ENCODE measurements at places on chromosomes 1 and 21. TPM values are rescaled to one million over a fixed set of nuclear protein-coding genes. Genes with fewer than 3 reads are reported as not detected.

- no peak for DNase-seq
Observed at GRCh38 chr1:170153417-170153816, 7.7 kb downstream of the NTMT2 start.

DNA sequence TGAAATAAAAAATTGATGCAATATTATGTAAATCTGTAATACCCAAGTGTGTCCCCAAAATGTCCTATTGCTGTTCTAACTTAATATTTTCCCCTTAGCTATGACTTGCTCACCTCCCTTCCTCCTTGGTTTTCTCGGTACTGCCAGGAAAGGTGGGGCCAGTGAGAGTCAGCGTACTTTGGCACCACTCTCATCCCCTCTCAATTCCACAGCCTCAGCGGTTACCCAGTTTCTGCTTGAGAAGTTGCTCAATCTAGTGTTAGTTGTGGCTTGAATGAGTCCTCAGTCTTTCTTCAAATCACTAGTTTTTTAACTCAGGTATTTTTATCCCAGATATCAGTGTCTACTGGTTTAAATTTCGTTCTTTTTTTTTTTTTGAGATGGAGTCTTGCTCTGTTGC is 32.3 kb downstream of the BCAS2 start:
- no peak for DNase-seq

ANGPTL1 gene
- total RNA-seq = 7.1 TPM

DNA sequence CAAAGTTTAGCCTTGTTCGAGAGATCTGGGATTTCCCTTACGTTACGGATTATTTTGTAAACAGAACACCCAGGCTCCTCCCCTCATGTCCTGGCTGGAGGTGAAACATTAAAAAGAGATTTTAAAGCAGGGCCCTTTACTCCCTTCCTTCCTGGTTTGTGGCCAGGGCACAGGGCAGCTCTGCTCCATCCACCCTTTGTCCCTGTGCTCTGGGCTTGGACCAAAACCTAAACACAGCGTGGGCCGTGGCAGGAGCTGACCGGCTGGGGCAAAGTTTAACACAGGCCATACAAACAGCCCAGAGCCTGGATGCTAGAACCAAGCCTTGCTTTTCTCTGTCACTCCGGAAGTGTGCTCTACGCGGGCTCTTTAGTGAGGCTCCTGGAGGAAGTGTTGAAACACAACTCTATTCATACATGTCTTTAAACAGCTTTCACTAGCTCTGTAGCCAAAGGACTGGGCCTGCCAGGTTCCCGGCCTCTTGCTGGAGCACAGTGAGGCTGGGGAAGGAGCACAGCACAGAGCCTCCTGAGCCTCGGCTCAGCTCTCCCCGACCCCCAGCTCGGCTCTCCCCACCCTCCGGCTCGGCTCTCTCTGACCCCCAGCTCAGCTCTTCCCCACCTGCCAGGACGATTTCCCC is 84.7 kb downstream of the PDE9A start:
- no peak for DNase-seq

XCL2 gene
- not detected for total RNA-seq

- no peak for DNase-seq
Observed at GRCh38 chr1:151809985-151810556, 4.9 kb upstream of the LINGO4 start.

- no peak for DNase-seq
Observed at GRCh38 chr1:160210561-160210960, 5.4 kb downstream of the PEA15 start.

CD5L gene
- not detected for total RNA-seq

CYP4Z1 gene
- not detected for total RNA-seq

DNA sequence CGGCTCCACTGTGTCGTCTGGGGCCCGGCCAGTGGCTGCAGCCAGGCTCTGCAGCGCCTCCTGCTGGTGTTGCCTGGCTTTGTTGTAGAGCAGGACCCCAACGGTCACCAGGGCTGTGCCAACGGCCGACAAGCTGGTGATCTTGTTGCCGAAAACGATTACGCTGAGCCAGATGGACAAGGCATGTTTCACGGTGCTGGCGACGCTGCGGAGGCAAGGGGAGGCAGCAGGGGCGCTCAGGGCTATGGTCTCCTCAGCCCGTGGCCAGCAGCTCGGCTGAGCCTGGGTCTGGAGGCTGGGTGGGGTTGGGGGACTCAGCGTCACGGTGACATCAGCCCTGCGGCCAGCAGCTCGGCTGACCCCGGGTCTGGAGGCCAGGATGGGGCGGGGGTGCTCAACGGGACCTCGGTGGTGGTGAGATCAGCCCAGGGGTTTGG is 7.0 kb upstream of the CDK11B start:
- DNase-seq = no peak

DNA sequence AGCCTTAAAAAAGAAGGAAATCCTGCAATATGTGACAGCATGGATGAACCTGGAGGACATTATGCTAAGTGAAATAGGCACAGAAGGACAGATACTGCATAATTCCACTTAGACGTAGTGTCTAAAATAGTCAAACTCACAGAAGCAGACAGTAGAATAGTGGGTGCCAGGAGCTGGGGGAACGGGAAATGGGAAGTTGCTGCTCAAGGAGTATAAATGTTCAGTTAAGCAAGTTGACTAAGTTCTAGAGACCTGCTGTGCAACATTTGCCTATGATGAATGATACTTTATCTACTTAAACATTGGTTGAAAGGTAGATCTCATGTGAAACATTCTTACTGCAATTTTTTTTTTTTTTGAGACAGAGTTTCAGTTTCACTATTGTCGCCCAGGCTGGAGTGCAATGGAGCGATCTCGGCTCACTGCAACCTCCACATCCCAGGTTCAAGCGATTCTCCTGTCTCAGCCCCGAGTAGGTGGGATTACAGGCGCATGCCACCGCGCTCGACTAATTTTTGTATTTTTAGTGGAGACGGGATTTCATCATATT is 197.8 kb downstream of the HIVEP3 start:
- no peak for DNase-seq

GRCh38 chr1:169105087-169105433 is 1.4 kb upstream of the ATP1B1 start:
- no peak for DNase-seq

- no peak for DNase-seq
Observed at GRCh38 chr1:239723776-239724367, 337.5 kb downstream of the CHRM3 start.

- peak; percentile 66 for DNase-seq
Observed at GRCh38 chr1:115251340-115251748, 86.7 kb downstream of the NGF start.

LMOD1 gene
- total RNA-seq = 3.2 TPM

DNA sequence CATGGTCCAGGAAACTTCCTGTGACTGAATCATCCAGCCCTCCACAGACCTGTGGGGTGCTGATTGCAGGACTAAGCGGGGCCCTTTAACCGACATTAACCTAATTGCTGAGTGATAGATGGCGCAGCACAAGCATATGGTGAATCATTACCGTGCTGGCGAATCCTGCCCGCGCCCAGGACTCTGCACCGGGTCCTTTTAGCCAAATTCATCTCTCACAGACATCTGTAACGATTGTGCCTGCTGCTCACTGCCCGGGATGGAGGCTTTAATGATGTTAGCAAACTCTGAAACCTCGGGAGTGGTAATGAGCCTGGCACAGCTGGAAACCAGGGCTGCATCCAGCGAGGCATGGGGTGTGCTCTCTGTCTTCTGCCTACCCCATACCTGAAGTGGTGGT is 147.3 kb upstream of the CD34 start:
- no peak for DNase-seq

GRCh38 chr1:24951810-24952412 is 21.8 kb upstream of the RUNX3 start:
- DNase-seq = no peak

DNA sequence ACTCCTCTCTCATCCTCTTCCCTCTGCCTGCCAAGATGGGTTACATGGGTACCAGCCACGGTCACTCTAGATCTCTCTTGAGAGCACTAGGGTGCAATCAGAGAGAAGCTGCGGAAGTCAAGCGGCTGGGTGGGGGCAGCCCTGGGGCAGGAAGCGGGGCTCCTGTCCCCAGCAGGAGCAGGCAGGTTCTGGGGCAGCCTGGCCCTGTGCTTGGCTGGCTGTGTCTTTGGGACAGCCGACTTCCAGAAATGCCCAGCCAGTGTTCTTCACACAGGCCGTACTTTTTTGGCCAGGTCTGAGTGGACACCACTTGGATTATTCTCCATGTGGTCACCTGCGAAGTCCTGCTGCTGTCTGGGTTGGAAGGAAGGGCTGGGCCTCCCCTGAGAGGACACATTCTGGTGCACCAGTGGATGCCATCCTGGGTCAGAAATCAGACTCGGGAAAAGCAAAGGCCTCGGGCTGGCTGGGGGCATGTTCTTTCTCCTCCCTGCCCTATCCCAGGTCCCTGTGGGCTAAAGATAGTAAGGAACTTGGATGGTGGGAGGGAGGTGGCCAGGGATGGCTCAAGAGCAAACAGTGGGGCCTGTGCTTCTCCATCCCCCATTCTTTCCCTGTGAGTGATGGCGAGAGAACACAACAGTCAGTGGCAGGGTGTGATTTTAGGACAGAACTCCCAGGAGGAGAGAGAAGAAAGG is 93.7 kb downstream of the ITPKB start:
- DNase-seq = no peak

CLDN19 gene
- total RNA-seq = not detected

DNA sequence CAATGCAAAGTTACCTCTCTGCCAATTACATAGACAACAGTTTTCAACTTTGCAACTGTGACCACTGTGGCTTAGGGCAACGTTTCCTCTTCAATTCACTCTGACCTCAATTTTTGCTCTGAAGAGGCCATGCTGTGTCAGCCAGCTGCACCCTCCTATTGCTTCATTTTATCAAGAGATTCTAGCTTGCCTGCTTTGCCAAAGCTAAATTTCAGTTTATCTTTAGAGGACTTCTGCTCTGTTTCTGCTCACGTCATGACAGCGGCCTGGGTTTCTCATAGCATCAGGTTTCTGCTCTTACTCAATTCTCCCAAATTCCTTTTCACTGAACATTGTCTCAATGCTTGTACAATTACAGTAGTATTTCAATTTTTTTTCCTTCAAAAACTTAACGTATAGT is 154.6 kb downstream of the PLA2G4A start:
- no peak for DNase-seq

MAEL gene
- not detected for total RNA-seq

GRCh38 chr1:32465578-32465933 is 684 bp downstream of the ZBTB8B start:
- DNase-seq = no peak

DNA sequence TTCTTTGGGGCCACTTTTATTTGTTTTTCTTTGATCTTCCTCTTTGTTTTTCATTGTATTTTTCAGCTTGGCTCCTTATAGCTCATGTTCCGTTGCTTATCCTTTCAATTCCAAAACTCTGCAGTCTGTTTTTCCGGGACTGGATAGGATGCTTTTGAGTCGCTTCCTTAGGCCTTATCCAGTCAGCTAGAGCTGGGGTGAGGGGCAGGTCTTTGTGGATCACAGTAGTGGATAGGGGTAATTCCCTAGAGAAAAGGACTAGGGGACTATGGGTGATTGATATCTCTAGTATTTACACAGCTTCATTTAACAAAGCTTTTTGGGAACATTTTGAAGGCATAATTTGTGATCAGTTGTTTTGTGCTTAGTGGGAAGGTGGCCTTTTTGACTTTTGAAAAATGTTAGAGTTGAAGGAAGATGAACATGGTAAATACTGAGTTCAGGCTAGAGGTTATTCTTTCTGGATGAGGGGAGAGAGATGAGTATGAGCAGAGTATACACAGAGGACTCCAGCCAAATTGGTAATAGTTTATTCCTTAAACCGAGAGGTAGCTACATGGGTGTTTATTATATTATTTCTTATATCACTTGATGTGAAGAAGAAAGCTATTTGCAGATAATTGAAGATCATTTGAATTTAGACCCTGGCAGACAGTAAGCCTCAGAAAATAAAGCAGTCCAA is 22.5 kb downstream of the CEP350 start:
- DNase-seq = no peak

GRCh38 chr1:195186544-195186943 is 1421.7 kb downstream of the KCNT2 start:
- DNase-seq = no peak

DNA sequence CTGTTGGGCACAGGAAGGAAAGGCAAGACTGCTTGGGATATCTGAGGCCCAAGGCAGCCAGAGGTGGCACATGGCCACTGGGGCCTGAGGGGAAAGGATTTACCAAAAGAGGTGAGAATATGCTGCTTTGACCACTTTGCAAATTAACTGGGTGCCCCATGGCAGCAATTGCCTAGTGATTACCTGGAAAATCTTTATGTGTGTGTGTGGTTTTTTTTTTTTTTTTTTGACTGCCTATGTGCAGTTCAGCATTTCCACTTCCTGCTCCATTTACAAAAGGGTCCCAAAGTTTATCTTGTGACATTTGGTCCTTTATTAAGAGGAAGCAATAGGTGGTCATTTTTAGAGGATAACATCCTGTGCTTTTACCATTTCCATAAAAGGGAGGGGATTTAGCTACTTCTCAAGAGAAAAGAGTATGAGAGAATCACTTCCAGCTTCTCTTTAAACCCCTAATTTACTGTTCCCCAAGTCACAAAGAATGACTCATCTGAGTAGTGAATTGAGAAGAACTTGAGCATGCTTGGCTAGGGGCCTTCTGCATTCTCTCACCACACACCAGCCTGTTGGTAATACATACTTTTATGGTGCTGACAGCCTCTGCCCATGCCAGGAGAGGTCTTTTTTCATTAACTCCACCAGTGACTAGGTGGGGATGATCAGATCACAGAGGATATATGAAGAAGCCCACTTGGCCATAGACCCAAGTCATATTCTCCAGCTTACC is 52.1 kb downstream of the SYDE2 start:
- peak; percentile 28 for DNase-seq

RGS13 gene
- total RNA-seq = 0.62 TPM

DNA sequence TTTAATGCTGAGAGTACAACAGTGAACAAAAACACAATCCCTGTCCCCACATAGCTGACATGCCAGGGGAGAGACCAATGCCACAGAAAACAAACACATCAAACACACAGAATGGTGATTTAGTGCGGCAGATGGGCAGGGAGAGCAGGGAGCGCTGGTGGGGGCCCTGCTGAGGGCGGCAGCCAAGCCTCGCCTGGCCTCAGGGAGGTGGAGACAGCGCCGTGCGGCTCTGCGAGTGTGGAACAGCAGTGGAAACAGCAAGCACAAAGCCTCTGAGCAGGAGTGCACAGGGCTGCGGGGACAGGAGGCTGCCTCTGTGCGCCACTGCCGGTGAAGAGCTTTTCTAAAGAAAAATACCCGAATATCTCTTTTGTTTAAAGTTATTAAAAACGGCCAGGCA is 17.0 kb downstream of the MCM3AP start:
- DNase-seq = no peak

KRTAP21-2 gene
- not detected for total RNA-seq

DNA sequence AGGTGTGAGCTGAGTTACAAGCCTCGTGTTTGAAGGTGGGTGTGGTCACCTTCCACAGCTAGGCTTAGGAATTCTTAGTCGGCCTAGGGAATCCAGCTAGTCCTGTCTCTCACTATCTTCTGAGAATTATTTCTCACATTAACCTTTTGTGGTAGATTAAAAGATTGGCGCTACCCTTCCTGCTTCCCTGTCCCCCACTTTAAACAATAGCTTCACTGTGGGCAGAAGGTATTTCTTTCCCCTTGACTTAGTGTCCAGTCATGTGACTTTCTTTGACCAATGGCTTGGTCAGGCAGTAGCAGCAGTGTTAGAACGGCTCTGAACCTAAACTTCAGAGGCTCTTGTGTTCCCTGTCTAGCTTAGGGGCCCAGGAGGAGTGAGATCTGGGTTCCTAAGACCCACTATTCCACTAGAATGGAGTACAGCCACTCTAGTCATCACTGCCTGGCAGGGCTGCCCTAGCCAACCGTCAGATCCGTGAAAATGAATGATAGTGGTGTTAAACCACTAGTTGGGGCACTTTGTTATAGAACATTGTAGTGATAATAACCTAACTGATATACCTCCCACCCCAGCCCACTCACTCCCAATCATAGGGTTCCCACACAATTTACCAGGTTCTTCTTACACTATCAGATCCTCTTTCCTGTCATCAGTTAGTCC is 13.9 kb upstream of the C1orf141 start:
- no peak for DNase-seq

- DNase-seq = no peak
Observed at GRCh38 chr1:238916828-238917227, 469.5 kb upstream of the CHRM3 start.

All from myocyte (in vitro differentiated cells).